ENCODE measurements at places on chromosomes 3 and 15. TPM values are rescaled to one million over a fixed set of nuclear protein-coding genes. Genes with fewer than 3 reads are reported as not detected.

DNA sequence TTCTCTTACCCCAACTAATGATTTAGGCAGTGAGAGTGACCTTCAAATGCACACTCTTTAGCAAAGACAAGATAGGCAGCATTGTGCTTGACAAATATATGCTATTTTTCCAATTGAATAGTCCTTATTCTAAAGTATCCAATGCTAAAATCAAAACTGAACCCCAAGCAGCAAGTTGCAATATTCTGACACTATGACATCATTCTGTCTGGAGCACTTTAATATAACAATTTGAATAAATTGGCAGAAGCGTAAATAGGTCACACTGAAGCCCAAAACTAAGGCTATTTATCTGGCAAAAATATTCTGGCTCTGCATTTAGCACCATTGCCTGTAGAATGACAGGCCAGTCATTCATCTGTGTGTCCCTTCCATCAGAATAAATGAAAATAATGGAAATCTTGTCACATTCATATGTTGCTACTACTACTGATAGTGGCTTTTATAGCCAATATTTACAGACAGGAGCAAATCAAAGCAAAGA, 2.9 kb downstream of the CBLB start:
- no peak for DNase-seq

DNA sequence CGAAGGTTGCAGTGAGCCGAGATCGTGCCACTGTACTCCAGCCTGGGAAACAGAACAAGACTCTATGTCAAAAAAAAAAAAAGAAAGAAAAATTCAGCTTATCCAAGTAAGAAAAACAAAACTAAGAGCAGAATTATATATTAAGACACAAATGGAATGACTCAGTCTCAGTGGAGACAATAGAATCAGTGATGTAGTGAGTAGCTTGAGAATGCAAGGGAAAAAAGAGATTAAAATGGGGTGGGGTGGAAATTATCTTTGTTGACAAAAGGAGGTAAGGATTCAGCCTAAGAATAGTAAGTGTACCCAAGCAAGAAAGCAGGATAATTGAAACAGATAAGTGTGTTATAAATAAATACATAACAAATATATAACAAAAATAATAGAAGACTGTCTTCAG, 70.7 kb downstream of the BLM start:
- DNase-seq, result no peak

- no peak for DNase-seq
Observed at GRCh38 chr15:96410175-96411055, 79.9 kb downstream of the NR2F2 start.

Gene GPR176
- 14.8 TPM for total RNA-seq

Gene GPR160
- 1.4 TPM for total RNA-seq

Gene MLH1
- 29.5 TPM for total RNA-seq

Measured in omental fat pad (tissue), 4 donors.